Articular chondrocyte of knee joint (primary cell): ENCODE measurements at places on chromosomes 12 and 14. TPM values are rescaled to one million over a fixed set of nuclear protein-coding genes. Genes with fewer than 3 reads are reported as not detected.

Gene AQP5
- 0.13 TPM in 1 of 2 replicates, not detected in the other for total RNA-seq

Gene GRIP1
- total RNA-seq, result 0.26 and 0.32 TPM in 2 replicates

Gene RGS6
- total RNA-seq, result not detected in 2 replicates

Gene LRRK2
- 5.4 and 6.8 TPM in 2 replicates for total RNA-seq

Gene P2RX2
- total RNA-seq, result not detected in 2 replicates

Gene MYO1H
- total RNA-seq, result not detected in 2 replicates
